ENCODE measurements at places on chromosomes 3 and 15. TPM values are rescaled to one million over a fixed set of nuclear protein-coding genes. Genes with fewer than 3 reads are reported as not detected.

DNA sequence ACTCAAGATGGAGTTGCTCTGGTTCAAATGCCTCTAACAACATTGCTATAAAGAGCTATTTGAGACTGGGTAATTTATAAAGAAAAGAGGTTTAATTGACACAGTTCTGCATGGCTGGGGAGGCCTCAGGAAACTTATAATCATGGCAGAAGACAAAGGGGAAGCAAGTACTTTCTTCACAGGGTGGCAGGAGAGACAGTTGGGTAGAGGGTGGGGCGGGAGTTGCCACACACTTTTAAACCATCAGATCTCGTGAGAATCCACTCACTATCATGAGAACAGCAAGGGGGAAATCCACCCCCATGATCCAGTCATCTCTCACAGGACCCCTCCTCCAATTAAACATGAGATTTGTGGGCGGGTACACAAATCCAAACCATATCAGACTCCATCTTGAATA, 30.7 kb downstream of the MAP2K5 start:
- H3K4me1 ChIP-seq = peaks cover 8% of the 10 kb centered on the region
- no peaks in the 10 kb centered on the region for H3K27me3 ChIP-seq
- H3K27ac ChIP-seq = no peak overlapping the region

The SLC41A3 gene
- total RNA-seq = 17.9 TPM

DNA sequence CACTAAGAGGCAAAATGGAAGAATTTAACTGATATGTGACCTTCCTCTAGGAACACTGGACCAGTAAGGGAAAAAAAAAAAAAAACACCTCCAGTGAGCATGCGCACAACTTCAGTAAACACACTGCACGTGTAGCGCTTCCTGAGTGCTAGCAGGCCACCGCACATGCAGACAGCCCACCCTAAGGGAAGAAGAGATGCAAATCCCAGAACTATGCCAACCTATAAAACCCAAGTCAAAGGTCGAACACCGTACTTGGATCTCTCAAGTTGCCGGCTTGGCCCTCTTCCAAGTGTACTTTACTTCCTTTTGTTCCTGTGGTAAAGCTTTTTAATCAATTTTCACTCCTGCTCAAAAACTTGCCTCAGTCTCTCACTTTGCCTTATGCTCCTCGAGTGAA, 64.5 kb upstream of the CADPS start:
- H3K27me3 ChIP-seq = no peaks in the 10 kb centered on the region
- H3K36me3 ChIP-seq = no peaks in the 10 kb centered on the region
- H3K4me1 ChIP-seq = no peaks in the 10 kb centered on the region
- H3K4me3 ChIP-seq = no peak overlapping the region
- no peak overlapping the region for H3K27ac ChIP-seq

The ZDHHC23 gene
- total RNA-seq = 2.4 TPM

The DAZL gene
- 0.07 TPM for total RNA-seq

The TRH gene
- not detected for total RNA-seq

DNA sequence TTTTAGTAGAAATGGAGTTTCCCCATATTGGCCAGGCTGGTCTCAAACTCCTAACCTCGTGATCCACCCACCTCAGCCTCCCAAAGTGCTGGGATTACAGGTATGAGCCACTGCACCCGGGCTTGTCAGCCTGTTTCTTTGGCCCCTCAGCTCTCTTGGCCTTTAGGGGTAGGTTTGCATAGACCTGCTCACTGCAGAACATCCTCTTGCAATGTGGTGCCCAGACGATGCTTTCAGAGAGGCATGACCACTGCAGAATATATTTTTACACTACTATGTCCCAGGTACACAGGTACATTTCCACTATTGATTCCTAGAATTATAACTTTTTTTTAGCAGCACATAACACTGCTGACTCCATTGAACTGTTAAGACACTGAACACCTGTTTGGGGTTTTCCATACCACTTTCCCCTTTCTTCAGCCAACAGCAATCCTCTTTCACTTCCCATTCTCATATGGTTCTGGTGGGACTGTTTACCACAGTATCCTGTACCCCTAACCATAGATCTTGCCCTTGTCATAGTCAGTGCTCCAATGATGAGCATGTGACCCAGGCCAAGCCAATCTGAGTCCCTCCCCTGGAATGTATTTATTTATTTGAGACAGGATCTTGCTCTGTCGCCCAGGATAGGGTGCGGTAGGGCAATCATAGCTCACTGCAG, 21.1 kb downstream of the CCDC32 start:
- peaks cover 12% of the 10 kb centered on the region for H3K36me3 ChIP-seq
- DNase-seq = no peak
- H3K4me1 ChIP-seq = peaks cover 9% of the 10 kb centered on the region
- H3K27me3 ChIP-seq = no peaks in the 10 kb centered on the region
- no peak overlapping the region for H3K4me3 ChIP-seq

DNA sequence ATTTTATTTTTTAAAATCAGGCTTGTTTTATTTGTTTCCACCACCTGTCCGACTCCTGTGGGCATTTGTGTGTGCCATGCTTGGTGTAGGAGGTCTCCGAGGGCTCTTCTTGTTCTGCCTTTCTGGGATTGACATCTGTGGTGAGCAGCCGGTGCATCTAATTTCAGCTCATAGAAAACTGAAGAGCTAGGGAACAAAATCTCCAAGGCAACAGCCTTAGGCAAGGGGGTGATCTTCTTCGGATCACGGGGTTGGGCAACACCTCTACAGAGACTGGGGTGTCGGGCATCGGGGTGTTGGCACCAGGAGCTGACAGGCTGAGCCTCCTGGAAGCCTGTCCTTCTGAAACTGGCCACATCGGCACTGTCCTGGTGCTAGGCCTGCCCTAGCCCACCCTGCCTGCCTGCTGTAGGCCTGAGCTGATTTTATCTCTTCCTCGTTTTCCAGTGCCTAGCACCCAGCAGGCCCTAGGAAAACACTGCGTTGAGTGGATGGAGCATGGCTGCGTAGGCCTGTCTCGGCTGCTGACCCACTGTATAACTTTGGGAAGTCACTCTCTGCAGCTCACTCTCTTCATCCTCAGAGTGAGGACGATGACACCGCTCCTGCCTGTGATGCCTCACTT, 10.3 kb downstream of the CHCHD6 start:
- no peak for DNase-seq
- no peak overlapping the region for H3K4me3 ChIP-seq
- no peaks in the 10 kb centered on the region for H3K36me3 ChIP-seq
- H3K27ac ChIP-seq = no peak overlapping the region
- H3K4me1 ChIP-seq = no peaks in the 10 kb centered on the region

- no peak for DNase-seq
- no peaks in the 10 kb centered on the region for H3K36me3 ChIP-seq
- H3K27ac ChIP-seq = no peak overlapping the region
- H3K27me3 ChIP-seq = peaks cover 12% of the 10 kb centered on the region
- no peak overlapping the region for H3K4me3 ChIP-seq
Observed at GRCh38 chr15:71659730-71660067, 150.7 kb upstream of the NR2E3 start.

DNA sequence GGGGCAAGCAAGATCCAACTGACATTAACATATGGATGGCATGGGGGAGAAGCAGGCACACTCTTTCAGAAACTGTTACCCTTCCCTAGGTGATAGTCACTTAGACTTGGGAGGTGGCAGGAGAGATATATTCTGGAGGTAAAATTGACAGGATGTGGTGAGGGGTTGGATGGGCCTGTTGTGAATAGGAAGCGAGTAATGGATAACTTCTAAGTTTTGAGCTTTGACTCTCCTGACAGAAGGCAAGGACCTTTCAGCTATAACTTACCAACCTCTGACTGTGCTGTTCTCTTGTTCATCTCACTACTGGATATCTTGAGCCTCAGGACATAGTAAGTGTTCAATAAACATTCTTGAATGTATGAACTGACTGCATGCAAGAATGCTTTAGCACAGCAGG, 1.9 kb upstream of the PDIA5 start:
- H3K4me3 ChIP-seq = no peak overlapping the region
- DNase-seq = peak; percentile 69
- H3K36me3 ChIP-seq = peaks cover 3% of the 10 kb centered on the region
- H3K27ac ChIP-seq = no peak overlapping the region

DNA sequence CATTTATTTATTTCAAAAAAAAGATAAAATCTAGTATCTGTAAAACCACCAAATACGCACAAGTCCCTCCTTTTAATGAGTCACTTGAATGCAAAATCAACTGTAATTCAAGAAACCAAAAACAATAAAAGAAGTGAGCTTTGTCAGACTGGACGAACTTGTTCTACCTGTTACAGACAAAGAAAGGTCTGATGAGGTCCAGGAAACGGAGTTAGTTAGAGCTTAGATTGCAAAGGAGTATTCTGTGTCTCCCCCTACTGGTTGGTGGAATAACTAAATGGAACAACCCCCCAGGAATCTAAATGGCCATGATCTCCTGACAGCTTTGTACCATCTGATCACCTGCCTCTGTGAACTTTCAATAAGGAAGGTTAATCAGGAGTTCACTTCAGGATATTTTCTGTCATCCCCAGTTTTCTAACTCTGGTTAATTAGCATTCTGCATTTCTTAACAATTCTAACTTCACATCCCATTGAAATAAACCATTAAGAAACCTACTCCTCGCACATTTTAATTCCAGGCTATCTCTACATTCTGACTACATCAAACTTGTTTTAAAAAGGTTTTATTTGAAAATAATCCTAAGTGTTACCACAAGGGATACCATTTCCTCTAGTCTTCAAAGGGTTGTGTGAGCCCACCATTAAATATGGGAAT, 333.0 kb upstream of the SATB1 start:
- DNase-seq = peak; percentile 88
- H3K4me1 ChIP-seq = peaks cover 38% of the 10 kb centered on the region

- H3K4me3 ChIP-seq = no peak overlapping the region
- no peaks in the 10 kb centered on the region for H3K4me1 ChIP-seq
- H3K36me3 ChIP-seq = no peaks in the 10 kb centered on the region
- no peak for DNase-seq
Observed at GRCh38 chr3:124373524-124373923, 356.7 kb upstream of the UMPS start.

- H3K4me3 ChIP-seq = no peak overlapping the region
- no peak for DNase-seq
- peaks cover 2% of the 10 kb centered on the region for H3K4me1 ChIP-seq
- no peaks in the 10 kb centered on the region for H3K36me3 ChIP-seq
- H3K27me3 ChIP-seq = peaks cover 2% of the 10 kb centered on the region
Observed at GRCh38 chr3:23704298-23704697, 101.5 kb upstream of the UBE2E1 start.

GRCh38 chr3:63128380-63128779, 149.7 kb upstream of the SYNPR start:
- H3K4me3 ChIP-seq = no peak overlapping the region
- H3K27me3 ChIP-seq = no peaks in the 10 kb centered on the region
- DNase-seq = no peak
- H3K27ac ChIP-seq = no peak overlapping the region

GRCh38 chr15:74307827-74308811, 59.3 kb downstream of the CYP11A1 start:
- peak; percentile 77 for DNase-seq
- peaks cover 4% of the 10 kb centered on the region for H3K27me3 ChIP-seq
- H3K4me3 ChIP-seq = no peak overlapping the region
- H3K27ac ChIP-seq = no peak overlapping the region

Measured in activated CD4-positive, alpha-beta T cell treated with anti-CD3 and anti-CD28 coated beads, Interleukin-2, amount 10 ng/mL, durations not matched to agents 24 days and 14 days (primary cell).